ENCODE measurements at places on chromosomes 11 and 22.

GRCh38 chr11:130608287-130608686, 159.8 kb downstream of the ADAMTS15 start:
- no peak for DNase-seq

- no peak for DNase-seq
These were observed 4.3 kb downstream of the SSTR3 start for GRCh38 chr22:37207981-37208380.

DNA sequence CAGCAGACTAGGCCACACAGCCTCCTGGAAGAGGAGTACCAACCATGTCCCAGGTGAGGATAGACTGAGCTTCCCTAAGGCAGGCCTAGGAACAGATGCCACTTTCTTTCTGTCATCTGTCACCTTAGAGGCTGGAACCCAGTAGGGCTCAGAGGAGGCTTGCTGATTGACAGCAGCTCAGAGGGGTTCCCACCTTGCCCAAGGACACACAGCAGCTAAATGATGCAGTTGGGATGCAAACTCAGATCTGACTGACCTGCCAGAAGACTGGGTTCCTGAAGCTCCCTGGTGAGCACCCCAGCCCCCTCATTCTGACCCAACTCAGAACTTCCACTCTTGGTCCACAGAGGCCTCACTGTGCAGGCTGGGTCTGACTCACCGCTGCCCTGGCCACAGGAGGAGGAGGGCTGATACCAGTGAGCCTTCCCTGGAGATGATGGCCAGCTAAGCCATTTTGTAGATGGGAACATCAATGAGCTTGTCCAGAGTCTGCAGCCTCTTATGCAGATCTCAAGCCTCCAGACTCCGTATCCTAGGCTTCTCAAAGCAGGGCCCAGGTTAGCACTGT, 14.0 kb downstream of the CAPN5 start:
- DNase-seq: no peak

DNA sequence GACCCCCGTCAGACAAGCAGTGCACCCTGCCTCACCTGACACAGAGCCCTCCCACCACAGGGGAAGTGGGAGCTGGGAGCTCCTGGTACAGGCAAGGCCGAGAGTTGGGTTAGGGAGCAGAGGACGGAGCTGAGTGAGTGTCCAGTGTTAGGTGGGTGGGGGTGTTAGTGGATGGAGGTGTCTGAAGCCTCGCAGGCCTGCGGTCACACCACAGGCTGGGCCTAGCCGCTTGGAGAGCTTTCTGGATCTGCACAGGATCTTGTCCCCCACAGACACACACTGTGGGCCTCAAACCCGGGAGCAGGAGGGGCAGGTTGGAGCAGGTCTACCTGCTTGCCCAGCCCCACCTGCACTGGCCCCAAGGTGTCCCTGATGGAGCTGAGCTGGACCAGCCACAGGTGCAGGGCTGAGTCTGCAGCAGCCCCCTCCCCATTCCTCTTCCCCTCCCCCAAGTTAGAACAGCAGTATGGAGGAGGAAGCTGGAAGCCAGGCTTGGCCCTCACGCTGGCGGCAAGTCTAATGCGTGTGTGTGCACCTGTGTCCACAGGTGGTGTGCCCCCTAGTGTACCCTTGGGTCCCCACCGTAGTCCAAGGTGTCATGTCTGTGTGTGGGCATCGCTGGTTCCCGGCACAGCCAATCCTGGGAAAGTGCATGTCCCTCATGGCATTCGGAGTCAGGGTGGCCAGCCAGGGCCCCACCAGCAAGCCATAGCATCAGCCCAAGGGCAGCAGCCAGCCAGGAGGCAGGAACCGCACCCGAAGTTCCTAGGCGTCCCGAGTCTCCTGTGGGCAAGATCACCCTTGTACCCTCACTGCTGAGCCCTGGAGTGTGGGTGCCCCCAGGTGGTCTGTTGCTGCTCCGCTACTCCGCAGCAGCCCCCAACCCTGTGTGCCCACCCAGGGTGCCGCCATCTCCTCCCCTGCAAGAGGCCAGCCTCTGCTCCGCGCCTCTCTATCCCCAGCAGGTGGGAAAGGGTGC, 2.0 kb upstream of the GATD1 start:
- no peak for DNase-seq

DNA sequence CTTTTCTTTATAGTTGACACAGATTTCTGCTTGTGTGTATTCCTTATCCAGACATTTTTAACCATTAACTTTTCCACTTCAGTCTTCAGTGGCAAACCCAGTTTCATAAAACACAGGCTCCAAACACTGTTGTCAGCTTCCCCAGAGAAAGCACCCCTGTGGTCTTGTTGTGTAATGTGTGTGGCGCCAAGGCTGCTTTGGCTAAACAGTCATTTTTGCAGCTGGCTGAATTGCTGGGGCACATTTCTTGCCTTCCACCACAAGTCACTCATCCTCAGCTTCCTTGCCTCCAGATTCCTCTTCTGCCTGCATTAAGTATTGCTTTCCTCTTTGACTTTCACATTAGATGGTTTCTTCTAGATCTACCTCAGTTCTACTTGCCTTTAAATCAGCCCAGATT, 40.5 kb downstream of the ARHGAP1 start:
- DNase-seq: no peak

All from mammary epithelial cell (primary cell).